ENCODE measurements at places on chromosomes 4 and X.

DNA sequence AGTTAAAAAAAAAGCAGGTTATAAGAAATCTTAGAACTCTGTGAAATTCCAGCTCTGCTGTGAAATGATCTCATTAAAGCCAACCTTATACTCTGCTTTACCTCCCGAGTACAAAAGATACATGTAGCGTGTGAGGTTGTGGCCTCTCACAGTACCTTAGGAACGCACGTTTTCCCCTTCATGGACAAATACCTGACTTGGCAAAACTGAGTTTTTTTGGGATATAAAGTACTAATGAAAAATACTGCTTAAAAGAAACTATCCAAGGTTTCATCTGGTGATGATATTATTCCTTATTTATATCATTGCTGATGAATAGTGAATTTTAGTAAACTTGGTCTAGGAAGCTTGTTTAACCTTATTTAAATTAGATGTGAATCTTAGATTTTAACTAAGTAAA, 48.9 kb downstream of the WWC2 start:
- no peak for DNase-seq

- no peak for DNase-seq
Observed at GRCh38 chrX:150954951-150955350, 28.2 kb upstream of the HMGB3 start.

GRCh38 chrX:20974326-20974725, 399.9 kb upstream of the CNKSR2 start:
- DNase-seq, result no peak

- DNase-seq, result no peak
Observed at GRCh38 chr4:113809311-113809710, 47.8 kb upstream of the CAMK2D start.

GRCh38 chr4:129788486-129788885, 692.5 kb downstream of the C4orf33 start:
- DNase-seq, result no peak

- DNase-seq, result no peak
Observed at GRCh38 chrX:153476666-153477363, 6.4 kb upstream of the HAUS7 start.

Data from thymus (tissue), 14 donors.